Stimulated activated CD8-positive, alpha-beta memory T cell treated with anti-CD3 and anti-CD28 coated beads, Interleukin-15, amount 100 ng/mL, for 4 hours (primary cell): ENCODE measurements at places on chromosomes 12 and 14.

GRCh38 chr12:78470354-78471195, 394.0 kb upstream of the SYT1 start:
- DNase-seq: no peak

DNA sequence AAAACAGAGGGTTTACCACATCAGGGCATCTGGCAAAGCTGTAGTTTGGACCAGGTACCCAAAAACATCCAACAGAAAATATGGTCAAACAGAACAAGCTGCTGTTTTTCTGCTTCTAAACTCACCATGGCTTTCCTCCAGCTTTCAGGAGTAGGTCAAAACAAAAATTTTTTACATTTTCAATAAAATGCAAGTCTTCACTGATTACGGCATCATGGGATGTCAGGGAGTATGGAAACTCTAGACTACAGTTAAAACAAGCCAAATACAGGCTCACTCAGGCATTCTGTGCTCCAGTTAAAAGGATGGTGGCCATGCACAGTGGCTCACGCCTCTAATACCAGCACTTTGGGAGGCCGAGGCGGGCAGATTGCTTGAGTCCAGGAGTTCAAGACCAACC, 47.1 kb upstream of the PSMA6 start:
- no peak for DNase-seq

- DNase-seq: no peak
Measured at GRCh38 chr14:24254630-24255392, 8.2 kb downstream of the TGM1 start.

- DNase-seq: no peak
Measured at GRCh38 chr12:95615749-95616148, 64.5 kb upstream of the USP44 start.

GRCh38 chr12:108969622-108970021, 51.2 kb downstream of the SVOP start:
- no peak for DNase-seq

DNA sequence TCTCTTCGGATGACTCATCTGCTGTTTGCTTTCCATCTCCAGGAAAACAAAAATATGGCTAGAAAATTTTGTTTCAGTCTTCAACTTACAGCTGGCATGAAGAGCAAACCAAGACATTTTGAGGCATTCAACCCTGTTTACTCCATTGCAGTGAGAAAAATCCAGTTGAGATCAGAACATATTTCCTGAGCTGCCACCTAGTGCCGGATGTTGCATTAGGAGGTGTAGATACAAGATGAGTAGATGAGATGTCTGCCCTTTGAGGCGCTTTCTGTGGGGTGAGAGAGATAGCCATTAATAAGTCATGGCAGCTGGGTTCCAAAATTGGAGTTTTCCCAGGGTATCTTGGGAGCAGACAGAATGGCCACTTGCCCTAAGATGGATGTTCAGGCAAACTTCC, 171.1 kb downstream of the PRKCH start:
- no peak for DNase-seq

- DNase-seq: no peak
Measured at GRCh38 chr12:46661110-46661845, 164.5 kb downstream of the SLC38A4 start.

GRCh38 chr12:126982707-126983106, 1284.3 kb upstream of the TMEM132C start:
- no peak for DNase-seq

GRCh38 chr12:30774599-30774998, 19.8 kb upstream of the CAPRIN2 start:
- no peak for DNase-seq

GRCh38 chr12:54692353-54692752, 44.2 kb upstream of the DCD start:
- no peak for DNase-seq

DNA sequence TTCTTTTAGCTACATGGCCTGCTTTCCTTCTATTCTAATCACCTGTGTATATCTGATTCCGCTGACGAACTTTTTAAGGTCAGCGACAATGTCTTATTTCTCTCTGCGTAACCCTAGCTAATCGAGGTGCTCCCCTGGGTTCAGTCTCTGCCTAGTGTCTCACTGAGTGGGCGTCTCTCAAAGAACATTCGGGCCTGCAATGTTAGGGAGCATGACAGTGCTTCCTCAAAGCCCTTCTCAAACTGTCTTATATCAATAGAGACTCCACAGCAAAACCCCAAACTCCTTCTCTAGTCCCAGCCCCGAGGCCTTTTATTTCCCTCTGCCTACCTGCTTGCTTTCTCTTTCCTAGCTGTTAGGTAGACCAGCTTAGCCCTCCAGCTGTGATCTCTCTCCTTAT, 13.7 kb upstream of the RPS6KL1 start:
- DNase-seq: no peak

DNA sequence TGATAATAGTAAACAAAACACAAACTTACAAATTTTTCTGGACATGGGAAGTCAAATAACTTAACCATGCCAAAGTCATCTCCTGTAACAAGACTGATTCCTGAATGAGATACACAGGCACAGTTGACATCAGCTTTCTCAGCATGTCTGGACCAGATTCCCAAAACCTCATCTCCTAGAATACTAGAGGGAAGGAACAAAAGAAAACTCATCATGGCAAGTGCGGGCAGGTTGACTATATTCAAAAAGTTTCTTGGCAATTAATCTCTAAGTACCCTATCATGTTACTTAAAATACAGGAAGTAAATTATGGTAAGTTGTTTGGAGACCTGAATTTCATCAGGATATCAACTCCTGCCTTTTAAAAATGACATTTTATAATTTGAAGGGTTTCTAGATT, 53.9 kb downstream of the ZC3H14 start:
- DNase-seq: no peak

GRCh38 chr14:20487396-20487725, 18.0 kb upstream of the RNASE10 start:
- DNase-seq: no peak

GRCh38 chr14:89307409-89307808, 109.6 kb downstream of the FOXN3 start:
- DNase-seq: no peak

- no peak for DNase-seq
Measured at GRCh38 chr12:1373901-1374735, 220.3 kb downstream of the FBXL14 start.

DNA sequence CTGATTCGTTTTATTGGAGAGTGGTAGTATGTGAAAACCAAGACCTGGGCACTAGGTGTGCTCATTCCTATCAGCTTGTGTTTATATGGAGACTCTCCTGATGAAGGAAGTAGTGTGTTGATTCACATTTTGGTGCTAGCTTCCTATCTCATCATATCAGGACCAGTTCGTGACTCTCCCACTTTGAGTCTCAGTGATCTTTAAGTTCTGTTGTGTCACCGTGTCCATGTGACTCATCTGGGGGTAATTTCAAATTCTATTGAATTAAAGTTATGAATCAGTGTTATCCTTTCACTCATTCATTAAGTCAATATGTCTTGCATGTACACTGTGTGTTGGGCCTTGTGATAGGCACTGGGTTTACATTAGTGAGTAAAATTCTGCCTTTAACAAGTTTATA, 180.2 kb downstream of the CACNA1C start:
- DNase-seq: no peak

- no peak for DNase-seq
Measured at GRCh38 chr12:106291342-106291741, 11.2 kb upstream of the TCP11L2 start.
